Ovary (tissue), 10 donors: ENCODE measurements at places on chromosomes 1 and 21.
A peak's percentile ranks its signal among the peaks of the same experiment; 100 is the strongest.

DNA sequence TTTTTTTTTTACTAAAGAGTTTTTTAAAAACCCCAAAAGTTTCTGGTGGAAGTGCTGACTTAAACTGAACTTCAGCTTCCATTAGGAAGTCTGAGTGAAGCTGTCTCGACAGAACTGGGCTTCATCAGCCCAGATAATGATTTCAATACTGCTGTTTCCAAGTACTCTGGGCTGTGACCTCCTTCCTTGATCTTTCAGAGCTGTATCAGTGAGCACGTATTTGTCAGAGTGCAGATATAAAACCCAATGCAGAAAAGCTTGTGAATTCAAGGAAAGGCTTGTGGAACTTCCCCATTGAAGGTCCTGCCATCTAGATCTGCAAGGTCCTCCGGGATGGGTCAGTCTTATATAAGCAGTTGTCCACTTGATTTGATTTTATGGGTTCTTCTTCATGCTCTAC lies 50.1 kb upstream of the RGS21 start:
- peaks cover 1% of the 10 kb centered on the region for H3K4me1 ChIP-seq
- DNase-seq: no peak
- H3K27ac ChIP-seq: no peak overlapping the region
- H3K27me3 ChIP-seq: no peaks in the 10 kb centered on the region
- H3K4me3 ChIP-seq: no peak overlapping the region
- H3K36me3 ChIP-seq: no peaks in the 10 kb centered on the region

DNA sequence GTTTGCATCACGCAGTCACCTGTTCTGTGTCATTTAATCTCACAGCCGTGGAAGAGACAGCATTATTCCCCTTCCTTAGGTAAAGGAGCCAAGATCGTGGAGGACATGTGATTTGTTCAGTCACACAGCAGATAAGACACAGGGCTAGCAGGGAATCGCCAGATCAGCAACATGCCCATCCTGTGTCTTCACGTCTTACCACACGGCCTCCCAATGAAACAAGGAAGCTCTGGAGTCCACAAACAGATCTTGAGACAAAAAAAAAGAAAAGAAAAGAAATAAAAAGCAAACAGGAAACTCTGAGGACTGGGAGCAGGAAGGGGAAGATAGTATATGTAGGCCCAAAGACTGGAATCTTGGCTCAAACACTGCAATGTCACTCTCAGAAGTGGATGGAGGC lies 155.3 kb downstream of the ADSS2 start:
- no peak overlapping the region for H3K27ac ChIP-seq
- H3K36me3 ChIP-seq: no peaks in the 10 kb centered on the region
- H3K4me3 ChIP-seq: no peak overlapping the region
- H3K27me3 ChIP-seq: no peaks in the 10 kb centered on the region

GRCh38 chr1:44903011-44903680 lies 60.1 kb upstream of the PTCH2 start:
- DNase-seq: peak; percentile 49
- peaks cover 10% of the 10 kb centered on the region for H3K4me1 ChIP-seq
- no peaks in the 10 kb centered on the region for H3K27me3 ChIP-seq
- no peak overlapping the region for H3K4me3 ChIP-seq
- H3K36me3 ChIP-seq: no peaks in the 10 kb centered on the region

GRCh38 chr1:154955039-154955717 lies 721 bp downstream of the PBXIP1 start:
- peak overlapping the region; percentile 57 for H3K4me3 ChIP-seq
- no peaks in the 10 kb centered on the region for H3K27me3 ChIP-seq
- DNase-seq: peak; percentile 51
- H3K4me1 ChIP-seq: peaks cover 41% of the 10 kb centered on the region
- H3K27ac ChIP-seq: peak overlapping the region; percentile 78
- no peaks in the 10 kb centered on the region for H3K36me3 ChIP-seq

DNA sequence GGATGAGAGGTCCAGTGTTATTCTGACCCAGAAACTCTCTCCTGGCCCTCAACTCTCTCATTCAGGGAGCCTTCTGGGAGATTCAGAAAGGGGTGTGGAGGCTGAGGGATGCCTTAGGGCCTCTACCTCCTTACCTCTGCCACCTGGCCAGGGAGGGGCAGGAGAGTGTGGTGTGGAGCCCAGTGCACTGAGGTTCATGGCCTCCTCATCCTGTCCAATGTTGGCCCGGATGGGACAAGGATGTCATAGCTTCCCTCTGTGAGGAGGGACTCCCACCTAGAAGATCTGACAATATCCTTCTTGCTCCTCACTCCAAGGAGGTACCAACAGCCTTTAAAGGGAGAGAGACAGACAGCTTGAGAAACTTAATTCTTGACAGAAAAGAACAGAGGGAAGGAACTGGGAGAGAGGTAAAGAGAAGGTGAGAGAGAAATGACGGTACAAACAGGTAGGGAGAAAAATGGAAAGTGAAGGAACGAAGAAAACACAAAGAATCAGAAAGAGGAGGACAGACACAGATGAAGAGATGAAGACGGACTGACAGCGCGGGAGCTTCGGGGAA lies 779 bp downstream of the BEND5 start:
- no peaks in the 10 kb centered on the region for H3K27me3 ChIP-seq
- DNase-seq: no peak

DNA sequence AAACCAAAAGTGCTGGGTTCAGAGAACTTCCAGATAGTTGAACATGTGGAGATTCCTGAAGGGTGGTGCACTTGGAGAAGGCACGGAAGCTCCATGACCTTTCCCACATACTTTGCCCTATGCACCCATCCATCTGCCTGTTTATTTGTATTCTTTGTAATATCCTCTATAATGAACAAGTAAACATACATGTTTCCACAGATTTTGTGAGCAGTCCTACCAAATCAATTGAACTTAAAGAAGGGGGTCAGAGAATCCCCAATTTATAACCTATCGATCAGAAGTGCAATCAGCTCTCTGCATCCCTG lies 121.4 kb downstream of the ADSS2 start:
- H3K27me3 ChIP-seq: no peaks in the 10 kb centered on the region
- H3K4me1 ChIP-seq: no peaks in the 10 kb centered on the region
- H3K36me3 ChIP-seq: no peaks in the 10 kb centered on the region
- no peak overlapping the region for H3K27ac ChIP-seq

GRCh38 chr1:38533772-38534472 lies 325.6 kb downstream of the RRAGC start:
- no peaks in the 10 kb centered on the region for H3K27me3 ChIP-seq
- no peak overlapping the region for H3K4me3 ChIP-seq
- H3K27ac ChIP-seq: no peak overlapping the region
- H3K36me3 ChIP-seq: no peaks in the 10 kb centered on the region

DNA sequence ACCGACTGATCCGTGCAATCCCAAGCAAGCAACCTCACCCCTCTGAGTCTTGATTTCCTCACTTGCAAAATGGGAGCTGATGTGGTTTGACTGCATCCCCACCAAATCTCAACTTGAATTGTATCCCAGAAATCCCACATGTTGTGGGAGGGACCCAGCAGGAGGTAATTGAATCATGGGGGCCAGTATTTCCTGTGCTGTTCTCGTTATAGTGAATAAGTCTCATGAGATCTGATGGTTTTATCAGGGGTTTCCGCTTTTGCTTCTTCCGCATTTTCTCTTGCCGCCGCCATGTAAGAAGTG lies 58.4 kb downstream of the FHAD1 start:
- no peaks in the 10 kb centered on the region for H3K27me3 ChIP-seq
- no peak for DNase-seq
- no peak overlapping the region for H3K27ac ChIP-seq
- H3K4me1 ChIP-seq: peaks cover 2% of the 10 kb centered on the region
- H3K4me3 ChIP-seq: no peak overlapping the region

DNA sequence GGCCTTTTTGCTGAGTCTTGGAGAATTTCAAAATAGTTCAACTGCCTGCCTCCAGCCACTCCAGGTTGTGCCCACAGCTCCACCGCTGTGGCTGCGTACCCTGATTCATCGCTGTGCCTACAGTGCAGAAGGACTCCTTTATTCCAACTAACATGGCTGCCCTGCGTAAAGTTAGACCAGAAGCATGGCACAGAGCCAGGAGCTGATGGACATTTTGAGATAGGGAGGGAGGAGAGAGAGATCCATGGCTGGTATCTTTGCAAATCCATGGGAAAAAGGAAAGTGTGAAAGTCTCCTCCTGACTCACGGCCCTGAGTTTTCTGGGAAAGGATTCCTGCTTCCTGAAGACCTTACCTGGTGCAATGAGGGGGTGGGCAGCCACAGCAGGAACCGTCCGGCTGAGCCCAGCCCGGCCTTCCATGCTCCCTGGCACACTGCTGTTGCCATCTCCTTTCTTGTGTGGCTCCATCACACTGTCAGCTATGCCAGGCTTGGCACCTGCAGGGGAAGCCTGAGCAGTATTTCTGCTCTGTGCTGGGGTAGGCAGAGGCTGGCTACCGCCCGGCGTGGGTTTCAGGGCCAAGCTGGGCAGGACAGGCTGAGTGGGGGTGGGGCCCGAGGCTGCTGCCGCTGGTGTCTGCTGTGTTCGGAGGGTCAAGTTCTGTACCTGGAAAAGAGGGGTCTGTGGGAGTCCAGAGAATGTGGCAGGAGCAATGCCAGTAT lies 46.0 kb upstream of the A3GALT2 start:
- no peak for DNase-seq
- peaks cover 17% of the 10 kb centered on the region for H3K4me1 ChIP-seq
- no peaks in the 10 kb centered on the region for H3K27me3 ChIP-seq
- H3K27ac ChIP-seq: no peak overlapping the region
- H3K36me3 ChIP-seq: no peaks in the 10 kb centered on the region

DNA sequence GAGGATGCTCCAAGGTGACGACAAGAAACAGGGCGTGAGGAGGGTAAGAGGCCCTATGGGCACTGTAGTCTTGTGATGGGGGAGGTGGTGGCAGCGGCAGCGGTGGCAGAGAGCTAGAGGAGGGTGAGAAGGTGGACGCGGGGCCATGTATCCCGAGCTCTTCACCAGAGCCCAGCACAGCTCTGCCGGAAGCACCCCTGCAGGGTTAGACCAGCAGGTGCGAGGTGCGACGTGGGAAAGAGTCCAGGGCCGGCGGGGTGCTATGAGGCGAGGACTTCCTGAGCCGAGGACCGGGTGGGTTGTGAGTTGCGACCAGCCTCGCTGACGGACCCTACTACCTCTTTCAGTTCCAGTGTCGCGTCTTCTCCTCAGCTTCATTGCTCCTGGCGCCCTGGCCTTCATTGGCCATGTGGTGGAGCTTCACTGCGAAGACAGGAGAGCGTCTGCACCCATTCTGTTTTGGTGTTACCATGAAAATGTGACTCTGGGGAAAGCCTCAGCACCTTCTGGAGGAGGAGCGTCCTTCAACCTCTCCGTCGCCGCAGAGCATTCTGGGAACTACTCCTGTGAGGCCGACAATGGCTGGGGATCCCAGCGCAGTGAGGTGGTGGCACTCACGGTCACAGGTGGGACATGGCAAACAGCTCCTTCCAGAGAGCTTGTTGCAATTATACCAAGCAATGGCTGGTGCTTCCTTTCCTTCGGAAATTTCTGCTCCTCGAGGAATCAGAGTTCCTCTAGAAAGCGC lies 67.9 kb upstream of the KIRREL1 start:
- H3K27ac ChIP-seq: no peak overlapping the region
- H3K27me3 ChIP-seq: no peaks in the 10 kb centered on the region
- DNase-seq: no peak

DNA sequence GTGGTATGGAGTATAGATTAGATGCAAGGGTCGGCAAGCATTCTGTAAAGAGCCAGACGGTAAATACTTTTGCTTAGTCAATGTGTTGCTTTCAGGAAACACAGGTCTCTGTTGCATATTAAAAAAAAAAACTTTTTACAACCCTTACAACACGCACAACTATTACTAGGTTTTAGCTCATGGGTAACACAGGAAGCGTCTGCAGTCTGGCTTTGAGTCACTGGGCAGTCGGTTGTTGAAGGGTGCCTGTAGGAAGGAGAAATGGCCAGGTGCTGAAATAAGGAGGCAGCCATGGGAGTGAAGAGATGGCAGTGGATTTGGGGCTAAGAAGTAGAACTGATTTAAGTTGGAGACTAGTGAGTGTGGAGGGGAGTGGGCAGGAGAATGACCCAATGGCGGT lies 192.1 kb downstream of the KCNJ6 start:
- DNase-seq: no peak
- no peaks in the 10 kb centered on the region for H3K36me3 ChIP-seq
- H3K4me3 ChIP-seq: no peak overlapping the region
- no peaks in the 10 kb centered on the region for H3K4me1 ChIP-seq
- H3K27me3 ChIP-seq: no peaks in the 10 kb centered on the region

DNA sequence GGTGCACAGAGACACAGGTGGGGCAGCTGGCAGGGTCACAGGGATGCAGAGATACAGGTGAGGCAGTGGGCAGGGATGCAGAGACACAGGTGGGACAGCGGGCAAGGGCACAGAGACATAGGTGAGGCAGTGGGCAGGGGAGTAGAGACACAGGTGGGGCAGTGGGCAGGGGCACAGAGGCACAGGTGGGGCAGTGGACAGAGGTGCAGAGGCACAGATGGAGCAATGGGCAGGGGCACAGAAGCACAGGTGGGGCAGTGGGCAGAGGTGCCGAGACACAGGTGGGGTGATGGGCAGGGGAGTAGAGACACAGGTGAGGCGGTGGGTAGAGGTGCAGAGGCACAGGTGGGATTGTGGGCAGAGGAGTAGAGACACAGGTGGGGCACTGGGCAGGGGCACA lies 117.3 kb upstream of the KLHDC7A start:
- H3K27ac ChIP-seq: no peak overlapping the region
- no peaks in the 10 kb centered on the region for H3K36me3 ChIP-seq
- DNase-seq: no peak
- no peak overlapping the region for H3K4me3 ChIP-seq
- H3K27me3 ChIP-seq: no peaks in the 10 kb centered on the region

GRCh38 chr1:59413327-59413720 lies 116.4 kb downstream of the FGGY start:
- no peak overlapping the region for H3K4me3 ChIP-seq
- peaks cover 5% of the 10 kb centered on the region for H3K4me1 ChIP-seq
- no peaks in the 10 kb centered on the region for H3K36me3 ChIP-seq
- H3K27me3 ChIP-seq: no peaks in the 10 kb centered on the region

GRCh38 chr1:116185161-116185701 lies 74.0 kb downstream of the MAB21L3 start:
- no peak overlapping the region for H3K27ac ChIP-seq
- no peak overlapping the region for H3K4me3 ChIP-seq
- H3K4me1 ChIP-seq: no peaks in the 10 kb centered on the region
- H3K36me3 ChIP-seq: no peaks in the 10 kb centered on the region
- H3K27me3 ChIP-seq: no peaks in the 10 kb centered on the region

- H3K27ac ChIP-seq: no peak overlapping the region
- peaks cover 2% of the 10 kb centered on the region for H3K4me1 ChIP-seq
- no peak for DNase-seq
- H3K4me3 ChIP-seq: no peak overlapping the region
- H3K36me3 ChIP-seq: no peaks in the 10 kb centered on the region
Observed at GRCh38 chr1:6935361-6935883, 150.2 kb downstream of the CAMTA1 start.

- H3K36me3 ChIP-seq: no peaks in the 10 kb centered on the region
- no peaks in the 10 kb centered on the region for H3K27me3 ChIP-seq
- DNase-seq: no peak
- no peak overlapping the region for H3K4me3 ChIP-seq
- peaks cover 6% of the 10 kb centered on the region for H3K4me1 ChIP-seq
Observed at GRCh38 chr1:168079761-168080160, 57.0 kb downstream of the GPR161 start.

- H3K36me3 ChIP-seq: no peaks in the 10 kb centered on the region
- no peak overlapping the region for H3K4me3 ChIP-seq
- no peaks in the 10 kb centered on the region for H3K27me3 ChIP-seq
- no peak overlapping the region for H3K27ac ChIP-seq
Observed at GRCh38 chr1:100868364-100868995, 26.2 kb downstream of the EXTL2 start.
